ENCODE measurements at places on chromosomes 7 and 10.

- no peak for DNase-seq
Measured at GRCh38 chr10:80871083-80871482, 333.4 kb downstream of the SH2D4B start.

DNA sequence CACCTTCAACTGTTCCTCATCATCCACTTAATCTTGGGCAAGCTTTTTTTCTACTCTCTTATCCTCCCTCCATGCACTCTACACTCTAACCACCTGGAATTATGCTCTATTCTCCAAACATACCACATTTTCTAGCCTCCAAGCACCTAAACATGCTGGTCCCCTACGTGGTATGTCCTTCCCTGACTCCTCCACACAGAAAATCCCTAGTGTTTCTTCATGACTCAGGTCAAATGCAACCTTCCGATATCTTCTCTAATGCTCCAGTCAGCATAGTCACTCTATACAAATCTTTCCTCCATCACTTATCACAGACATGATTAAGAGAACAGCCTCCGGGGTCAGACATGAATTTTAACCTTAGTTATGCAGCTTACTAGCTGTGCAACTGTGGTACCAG lies 68.8 kb downstream of the ARMH3 start:
- no peak for DNase-seq

DNA sequence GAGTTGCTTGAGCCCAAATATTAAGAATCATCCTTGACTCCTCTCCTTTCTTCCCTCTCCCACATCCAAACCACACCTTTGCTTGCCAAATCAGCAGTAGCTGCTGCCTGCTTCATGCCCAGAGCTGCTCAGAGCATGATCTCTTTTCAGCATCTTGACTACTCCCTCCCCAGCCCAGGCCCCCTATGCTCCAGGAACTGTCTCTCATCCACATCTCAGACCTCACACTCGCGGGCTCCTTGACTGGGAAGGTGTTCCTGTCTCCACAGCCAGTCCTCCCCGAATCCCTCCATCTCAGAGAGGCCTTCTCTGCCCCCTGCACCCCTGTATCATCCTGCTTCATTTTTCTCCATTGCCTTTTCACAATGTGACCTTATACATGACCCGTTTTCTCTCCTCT lies 157.0 kb downstream of the DNAJB6 start:
- no peak for DNase-seq

DNA sequence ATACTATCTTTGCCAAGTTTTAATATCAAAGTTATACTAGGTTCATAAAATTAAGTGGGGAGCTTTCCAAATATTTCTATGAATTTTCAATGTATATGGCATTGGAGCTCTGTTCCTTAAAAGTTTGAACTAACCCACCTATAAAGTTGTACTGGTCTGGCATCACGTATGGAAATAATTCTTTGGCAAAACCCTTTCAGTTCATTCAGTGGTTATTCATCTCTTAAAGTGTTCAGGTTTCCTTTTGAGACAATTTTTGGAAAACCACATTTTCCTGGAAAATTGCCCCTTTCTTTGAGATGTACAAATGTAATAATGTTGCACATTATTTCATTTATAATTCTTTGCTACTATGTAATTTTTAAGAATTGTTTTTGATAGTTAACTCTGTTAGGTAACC lies 62.5 kb upstream of the INPP5A start:
- DNase-seq: no peak

GRCh38 chr10:121804460-121804859 lies 123.4 kb downstream of the ATE1 start:
- DNase-seq: no peak

GRCh38 chr7:38102507-38102906 lies 75.5 kb upstream of the STARD3NL start:
- DNase-seq: no peak

DNA sequence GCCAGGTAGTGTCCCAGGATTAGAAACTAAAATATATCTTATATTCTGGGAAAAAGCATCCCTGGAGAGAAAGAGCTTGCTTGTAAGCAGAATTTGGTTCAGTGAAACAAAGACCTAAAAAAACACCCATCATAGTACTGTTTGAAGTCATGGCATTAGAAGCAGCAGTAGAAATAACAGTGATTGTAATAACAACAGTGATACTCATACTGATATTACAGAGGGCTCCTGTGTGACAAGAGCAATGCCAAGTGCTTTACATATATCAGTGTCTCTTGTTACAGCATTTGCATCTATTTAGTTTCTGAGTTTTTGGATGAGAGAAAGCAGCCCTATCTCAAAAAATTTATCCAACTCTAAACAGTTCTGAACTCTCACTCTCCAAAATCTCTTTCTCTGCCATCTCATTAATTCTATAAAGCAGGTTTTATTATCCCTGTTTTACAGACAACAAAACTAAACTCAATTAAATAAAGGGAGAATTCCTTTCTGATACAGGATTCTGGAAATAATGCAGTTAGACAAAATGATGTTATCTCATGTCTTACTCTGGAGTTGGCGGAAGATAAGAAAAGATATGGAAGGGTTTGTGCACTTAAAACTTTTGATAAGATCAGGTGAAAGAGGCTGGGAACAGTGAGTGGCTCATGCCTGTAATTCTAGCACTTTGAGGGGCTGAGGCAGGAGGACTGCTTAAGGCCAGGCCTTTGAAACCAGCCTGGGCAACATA lies 146.5 kb upstream of the AOAH start:
- DNase-seq: no peak

GRCh38 chr7:37354656-37355131 lies 94.0 kb downstream of the ELMO1 start:
- DNase-seq: no peak

- no peak for DNase-seq
Measured at GRCh38 chr10:326894-327635, 191.8 kb downstream of the ZMYND11 start.

GRCh38 chr7:105122619-105123018 lies 108.6 kb downstream of the KMT2E start:
- no peak for DNase-seq

DNA sequence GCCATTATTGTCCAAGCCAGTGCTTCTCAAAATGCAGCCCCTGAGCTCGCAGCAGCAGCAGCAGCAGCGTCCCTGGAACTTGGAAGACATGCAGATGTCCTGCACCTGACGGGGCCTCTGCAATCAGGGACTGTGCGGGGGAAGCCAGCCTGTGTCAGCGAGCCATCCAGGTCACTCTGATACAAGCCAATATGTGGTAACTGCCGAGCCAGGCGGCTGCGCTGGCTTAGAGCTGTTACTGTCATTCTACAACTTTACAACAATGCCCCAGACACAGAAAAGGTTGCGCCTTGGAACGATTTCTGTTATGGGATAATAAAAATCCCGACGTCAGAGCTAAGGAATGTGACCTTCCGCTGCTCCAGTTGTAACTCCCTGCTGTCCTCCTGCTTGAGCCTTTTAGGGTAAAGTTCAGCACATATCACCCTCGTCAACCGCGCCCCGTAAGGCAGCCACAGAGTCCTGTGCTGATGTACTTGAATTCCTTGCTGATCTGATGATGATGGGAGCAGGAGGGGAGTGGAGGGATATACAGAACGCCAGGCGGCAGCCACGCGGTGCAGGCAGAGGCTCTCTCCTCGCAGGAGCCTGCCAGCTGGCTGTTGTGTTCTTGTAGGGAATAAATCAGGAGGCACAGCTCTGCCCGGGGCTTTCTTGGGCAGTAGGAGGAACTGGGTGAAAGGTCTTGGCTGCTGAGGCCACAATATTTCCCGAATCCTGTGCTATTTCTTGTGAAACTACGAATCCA lies 20.0 kb upstream of the CRYGN start:
- no peak for DNase-seq

DNA sequence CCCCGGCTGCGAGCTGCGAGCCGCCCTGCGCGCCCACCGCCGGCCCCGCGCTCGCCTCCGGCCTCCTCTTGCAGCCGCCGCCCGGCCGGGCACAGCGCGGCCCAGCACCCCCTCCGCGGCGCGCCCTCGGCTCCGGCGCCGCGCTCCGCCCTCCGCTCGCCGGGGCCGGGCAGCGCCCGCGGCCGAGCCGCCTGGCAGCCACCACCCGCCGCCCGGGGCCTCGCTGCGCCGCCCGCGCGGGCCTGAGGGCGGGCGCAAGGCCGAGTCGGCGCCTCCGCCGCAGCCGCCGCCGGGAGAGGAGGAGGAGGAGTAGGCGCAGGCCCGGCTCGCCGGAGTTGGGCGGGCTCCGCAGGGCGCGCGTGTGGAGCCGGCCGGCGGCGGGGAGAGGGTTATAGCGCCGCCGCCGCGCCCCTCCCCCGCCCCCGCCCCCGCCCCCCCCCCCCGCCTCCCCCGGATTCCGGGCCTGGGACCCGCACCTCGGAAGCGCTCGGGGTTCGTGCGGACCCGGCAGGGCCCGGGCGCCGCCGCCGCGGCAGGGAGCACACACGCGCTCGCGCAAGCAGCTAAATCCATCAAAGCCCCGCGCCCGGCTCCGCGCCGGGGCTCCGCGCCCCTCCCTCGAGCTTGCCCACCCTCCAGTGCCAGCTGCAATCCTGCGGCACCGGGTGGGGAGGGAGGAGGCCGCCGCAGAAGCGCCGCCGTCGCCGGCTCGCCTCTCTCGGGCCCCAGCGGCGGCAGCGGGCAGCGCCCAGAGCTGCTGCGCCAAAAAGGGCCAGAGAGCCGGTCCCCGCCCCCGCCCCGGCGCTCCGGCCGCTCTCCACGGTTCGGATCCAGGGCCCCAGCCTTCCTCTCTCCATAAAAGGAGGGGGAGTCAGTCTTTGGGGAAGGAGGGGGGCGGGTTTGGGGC lies at the start of gene PDGFA:
Gene PDGFA, minus strand, starts transcription at position 363 of the 907 bp plus-strand sequence. CDS start 845 bp downstream, outside the sequence.
- no peak for DNase-seq
